MV-4-11 (cell line): ENCODE measurements at places on chromosomes 3 and 15.

DNA sequence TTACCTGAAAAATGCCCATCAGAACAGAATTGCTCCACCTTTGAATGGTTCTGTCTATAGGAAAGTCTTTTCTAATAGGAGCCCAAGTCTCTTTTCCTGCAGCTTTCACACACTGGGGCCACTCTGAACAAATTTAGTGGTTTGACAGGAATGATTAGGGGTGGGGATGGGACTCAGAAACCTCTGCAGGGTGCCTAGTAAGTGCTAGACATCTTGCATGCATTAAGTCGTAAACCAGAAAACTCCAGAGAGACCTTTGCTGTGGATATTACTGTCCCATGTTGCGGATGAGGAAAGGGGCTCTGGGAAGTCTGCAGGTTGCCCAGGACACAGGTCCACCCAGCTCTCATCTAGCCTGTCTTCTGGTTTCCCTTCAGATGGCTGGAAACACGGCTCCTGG lies 189.7 kb downstream of the OPA1 start:
- DNase-seq: no peak

GRCh38 chr3:197463279-197463678 lies 92.5 kb downstream of the BDH1 start:
- DNase-seq: no peak

DNA sequence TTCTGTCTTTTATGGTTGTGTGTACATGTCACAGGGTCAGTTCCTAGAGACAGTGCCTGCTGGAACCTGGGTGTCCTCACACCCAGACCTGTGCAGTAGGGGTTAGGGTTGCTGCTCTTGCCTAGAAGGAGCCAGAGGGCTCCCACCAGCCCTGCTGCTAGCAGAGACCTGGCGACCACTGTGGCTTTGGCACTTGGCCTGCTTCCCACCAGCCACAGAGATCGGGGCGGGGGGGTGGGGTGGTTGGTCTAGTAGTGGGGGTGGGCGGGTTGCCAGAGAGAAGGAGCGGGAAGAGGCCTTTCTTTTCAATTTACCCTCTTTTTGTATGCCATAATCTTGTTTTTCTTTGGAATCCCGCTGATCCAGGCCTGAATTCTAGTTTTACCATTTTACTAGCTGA lies 29.4 kb downstream of the EEFSEC start:
- no peak for DNase-seq

DNA sequence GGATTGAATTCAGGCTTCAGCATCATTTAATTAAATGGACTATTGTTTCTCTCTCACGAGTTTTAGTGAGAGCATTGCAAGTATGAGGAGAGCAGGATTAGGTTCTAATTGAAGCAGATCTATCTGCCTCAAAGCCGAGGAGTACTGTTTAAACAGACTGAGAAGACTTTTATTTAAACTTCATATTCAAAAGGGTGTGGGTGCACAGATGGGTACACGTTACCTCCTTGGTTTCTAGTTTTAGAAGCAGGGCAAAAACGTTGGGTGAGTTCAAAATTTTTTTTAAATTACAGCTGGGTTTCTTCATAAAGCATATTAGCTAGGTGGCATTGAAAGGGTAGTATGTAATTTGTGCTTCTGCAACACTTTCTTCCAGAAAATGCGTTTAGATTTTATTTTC lies 26.5 kb upstream of the CLRN1 start:
- no peak for DNase-seq

DNA sequence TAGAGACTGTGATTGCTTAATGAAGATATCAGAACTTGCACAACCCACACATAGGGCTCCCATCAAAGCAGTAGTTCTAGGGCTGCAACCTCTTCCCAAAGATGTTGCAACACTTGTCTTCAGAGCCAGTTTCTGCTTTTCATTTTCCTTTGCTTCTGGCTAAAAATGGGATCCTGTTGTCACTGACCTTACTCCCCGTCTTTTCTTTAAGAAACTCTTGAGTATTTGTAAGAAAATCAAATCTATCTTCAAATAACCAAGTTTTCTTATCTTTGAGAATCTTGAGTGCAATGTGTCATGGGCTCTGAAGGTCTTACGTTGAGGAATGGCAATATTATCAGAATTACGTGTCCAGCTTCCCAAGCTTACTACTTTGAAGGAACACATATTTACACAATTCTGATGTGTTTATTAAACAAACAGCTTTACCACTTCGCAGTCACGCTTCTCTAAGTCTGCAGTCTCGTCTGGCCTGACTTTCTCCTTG lies 24.1 kb downstream of the CACNA1D start:
- DNase-seq: peak; percentile 74

DNA sequence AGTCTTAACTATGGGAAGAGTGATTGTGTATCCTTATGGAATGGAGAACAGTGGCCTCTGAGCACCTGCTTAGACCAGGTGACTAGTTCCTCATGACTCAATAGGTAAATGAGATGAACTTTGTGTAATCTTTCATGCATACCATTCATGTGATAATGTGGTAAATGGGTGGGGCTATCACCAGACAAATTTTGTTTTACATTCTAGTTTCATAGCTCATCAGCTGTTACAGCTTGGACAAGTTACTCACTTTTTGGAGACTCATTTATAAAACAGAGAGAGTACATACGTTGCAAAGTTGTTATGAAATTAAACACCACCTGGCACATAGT lies 103.7 kb upstream of the TGFBR2 start:
- DNase-seq: no peak

DNA sequence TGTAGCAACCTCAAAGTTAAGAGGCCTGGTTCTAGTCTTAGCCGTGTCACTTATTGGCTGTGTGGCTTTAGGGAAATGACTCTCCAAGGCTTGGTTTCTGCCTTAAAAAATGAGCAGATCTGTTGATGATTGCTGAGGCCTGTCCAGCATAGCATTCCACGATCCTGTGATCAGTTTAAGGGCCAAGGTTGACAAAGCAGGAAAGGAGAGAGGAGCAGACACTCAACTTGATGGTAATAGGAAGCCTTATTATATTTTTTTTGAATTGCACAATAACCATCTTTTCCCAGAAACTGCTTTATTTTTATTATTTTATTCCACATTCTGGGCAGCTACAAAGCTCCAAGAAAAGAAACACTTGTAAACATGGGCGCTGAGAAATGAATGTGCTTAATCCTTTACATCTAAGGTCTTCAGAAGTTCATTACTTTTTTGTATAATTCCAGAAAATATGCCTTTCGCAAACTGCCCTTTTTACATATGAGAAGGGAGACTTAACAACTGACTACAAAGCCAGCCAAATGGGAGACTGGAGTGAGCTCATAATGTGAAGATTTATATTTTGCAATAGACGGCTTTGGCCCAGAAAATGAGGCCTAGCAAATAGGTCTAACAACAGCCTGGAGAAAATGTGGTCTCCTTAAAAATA lies 241.0 kb downstream of the ATP8B4 start:
- DNase-seq: no peak

GRCh38 chr3:17823816-17824215 lies 81.4 kb upstream of the TBC1D5 start:
- no peak for DNase-seq

DNA sequence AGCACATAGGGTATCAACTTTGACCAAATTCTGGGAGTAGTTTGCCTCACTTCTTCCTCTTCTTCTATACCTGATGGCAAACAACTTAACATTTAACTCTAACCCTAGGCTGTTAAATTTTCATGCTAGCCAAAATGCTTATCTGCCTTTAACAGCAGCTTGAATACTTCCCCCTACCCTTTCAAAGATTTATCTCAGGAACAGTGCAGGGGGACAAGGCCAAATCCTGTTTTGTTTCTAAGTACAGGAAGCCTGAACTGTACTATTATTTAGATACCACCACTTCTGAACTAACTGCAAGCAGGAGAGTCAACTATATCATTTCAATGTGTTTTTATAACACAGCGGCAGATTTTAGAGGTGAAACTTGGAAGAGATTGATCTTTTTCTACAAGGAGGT lies 104.0 kb upstream of the CNTN6 start:
- no peak for DNase-seq

DNA sequence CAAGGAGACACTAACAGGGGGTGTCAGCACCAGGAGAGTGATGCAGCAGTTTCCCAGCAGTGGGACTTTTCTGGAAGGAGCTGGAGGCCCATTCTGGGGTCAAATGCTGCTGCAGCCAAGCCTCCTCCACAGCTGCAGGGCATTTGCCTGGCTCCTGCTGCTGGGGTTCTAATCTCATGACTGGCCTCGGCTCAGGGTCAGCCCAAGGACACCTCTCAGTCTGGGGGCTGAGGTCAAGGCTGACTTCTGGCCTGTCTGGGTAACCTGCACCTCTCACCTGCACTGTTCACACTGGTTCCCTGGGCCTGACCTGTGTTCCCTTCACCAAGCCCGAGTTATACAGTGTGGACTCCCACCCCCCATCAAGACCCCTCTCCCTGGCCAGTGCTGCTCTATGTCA lies 10.4 kb upstream of the C15orf39 start:
- DNase-seq: no peak

DNA sequence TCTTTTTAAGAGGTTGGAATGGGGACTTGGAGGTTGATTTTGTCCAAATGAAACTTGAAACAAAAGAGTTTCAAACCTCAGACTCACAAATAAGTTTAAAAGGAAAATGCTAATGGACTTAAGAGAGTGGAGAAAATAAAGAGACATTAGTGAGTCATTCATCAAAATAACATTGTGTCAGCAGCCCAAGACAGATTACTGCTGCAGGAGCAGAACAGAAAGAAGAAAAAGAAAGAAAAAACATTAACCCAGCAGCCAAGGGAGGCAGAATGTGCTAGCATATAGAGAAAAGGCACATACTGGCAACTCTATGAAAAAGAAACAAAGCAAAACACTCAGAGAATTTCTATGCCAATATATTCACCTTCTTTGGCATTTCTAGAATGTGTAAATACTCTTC lies 42.6 kb downstream of the ADAMTS9 start:
- no peak for DNase-seq

- no peak for DNase-seq
Measured at GRCh38 chr3:133779626-133780203, 25.9 kb upstream of the SRPRB start.

- DNase-seq: no peak
Measured at GRCh38 chr3:37096288-37096687, 78.1 kb downstream of the LRRFIP2 start.

GRCh38 chr3:11641683-11642430 lies 1.9 kb downstream of the VGLL4 start:
- DNase-seq: no peak

GRCh38 chr3:118628704-118629341 lies 405.8 kb downstream of the IGSF11 start:
- peak; percentile 15 for DNase-seq

GRCh38 chr3:89506462-89507103 lies 399.2 kb downstream of the EPHA3 start:
- no peak for DNase-seq

- no peak for DNase-seq
Measured at GRCh38 chr15:78321786-78322185, 18.4 kb upstream of the CRABP1 start.

DNA sequence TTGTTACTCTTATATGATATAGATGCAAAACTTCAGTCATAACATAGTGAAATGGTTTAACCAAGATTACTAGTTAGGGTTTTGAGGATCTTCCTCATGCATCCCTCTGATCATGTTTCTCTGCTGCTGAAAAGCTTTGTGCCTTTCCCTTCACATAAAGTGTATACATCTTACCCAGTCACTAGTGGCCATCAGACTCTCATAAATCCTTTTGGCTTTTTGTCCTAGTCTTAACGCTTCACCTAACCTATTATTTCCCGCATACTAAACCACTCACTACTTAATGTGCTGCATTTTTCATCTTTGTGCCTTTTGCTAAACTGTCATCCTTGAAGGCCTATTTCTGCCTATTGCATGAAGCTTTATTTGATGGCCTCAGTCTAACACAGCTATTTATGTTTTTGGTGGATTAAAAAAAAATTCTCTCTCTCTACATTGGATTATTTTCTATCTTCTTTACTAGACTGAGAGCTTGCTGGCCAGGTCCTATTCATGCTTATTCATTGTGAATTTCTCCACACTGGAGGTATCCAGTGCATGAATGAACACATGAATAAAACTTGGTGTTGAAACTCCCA lies 717.6 kb upstream of the GOLIM4 start:
- DNase-seq: no peak

GRCh38 chr15:63880744-63881143 lies 47.0 kb upstream of the HERC1 start:
- no peak for DNase-seq

DNA sequence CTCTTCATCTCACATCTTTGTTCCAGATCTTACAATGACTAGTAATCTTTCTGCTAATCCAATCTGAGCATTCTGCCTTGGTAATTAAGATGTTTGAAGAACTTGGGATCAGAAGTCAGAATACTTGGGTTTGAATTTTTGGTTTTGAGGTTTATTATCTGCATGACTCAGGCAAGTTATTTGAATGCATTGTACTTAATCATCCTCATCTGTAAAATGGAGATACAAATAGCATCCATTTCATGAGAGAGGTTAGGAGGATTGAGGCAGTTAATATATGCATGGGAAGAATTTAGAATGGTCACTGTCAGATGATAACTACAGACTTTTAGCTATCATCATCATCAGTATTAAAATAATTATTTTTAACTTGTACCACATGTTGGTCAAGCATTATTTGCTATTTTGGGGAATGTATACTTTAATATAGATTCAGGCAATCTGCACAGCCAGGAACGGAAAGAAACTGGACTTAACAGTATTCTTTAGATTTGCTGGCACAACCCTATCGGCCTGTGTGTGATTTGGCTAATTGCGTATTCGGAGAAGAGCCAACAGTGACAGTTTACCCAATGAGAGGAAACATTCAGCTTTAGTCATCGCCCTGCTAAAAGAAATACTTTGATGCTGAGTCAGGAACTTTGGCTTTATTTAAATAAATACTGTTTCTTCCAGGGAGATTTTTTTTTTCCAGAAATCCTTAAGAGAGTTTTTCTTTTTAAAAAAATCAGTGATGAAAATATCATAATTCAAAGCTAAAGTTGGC lies 600.0 kb downstream of the ROBO1 start:
- DNase-seq: no peak

GRCh38 chr3:187403768-187404288 lies 35.6 kb downstream of the RTP4 start:
- no peak for DNase-seq

GRCh38 chr3:99878005-99878404 lies 60.3 kb downstream of the CMSS1 start:
- DNase-seq: peak; percentile 48

GRCh38 chr3:14120111-14120920 lies 4.4 kb downstream of the CHCHD4 start:
- no peak for DNase-seq

- DNase-seq: no peak
Measured at GRCh38 chr3:64608741-64609140, 79.1 kb downstream of the ADAMTS9 start.

- DNase-seq: peak; percentile 84
Measured at GRCh38 chr15:50257924-50258323, 7.6 kb downstream of the HDC start.

DNA sequence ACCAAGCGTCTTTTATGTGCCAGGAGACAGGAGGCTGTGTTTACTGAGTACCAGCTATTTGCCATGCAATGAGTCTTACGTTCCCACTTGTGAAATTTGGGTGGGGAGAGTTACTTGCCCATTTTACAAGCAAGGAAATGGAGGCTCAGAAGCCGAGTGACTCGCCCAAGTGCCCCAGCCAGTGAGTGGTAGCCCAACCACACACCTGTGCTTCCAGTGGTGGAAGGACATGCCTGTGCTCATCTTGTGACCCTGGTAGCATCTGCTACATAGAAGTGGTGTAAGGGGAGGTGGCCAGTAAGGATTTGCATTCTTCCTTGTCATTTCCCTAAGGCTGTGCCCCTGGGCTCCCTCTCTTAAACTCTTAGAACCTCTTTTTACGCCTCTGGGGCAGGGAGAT lies 49.3 kb downstream of the FBLN2 start:
- DNase-seq: no peak
